Psoas muscle (tissue), 8 donors: ENCODE measurements at places on chromosomes 2 and 18. TPM values are rescaled to one million over a fixed set of nuclear protein-coding genes. Genes with fewer than 3 reads are reported as not detected.

ARL4C gene
- 1.6 TPM for total RNA-seq

AKAIN1 gene
- not detected for total RNA-seq

STPG4 gene
- total RNA-seq = not detected

GLI2 gene
- total RNA-seq = 0.81 TPM

CNTNAP5 gene
- not detected for total RNA-seq

CHST10 gene
- total RNA-seq = 6.3 TPM

SPEG gene
- 324 TPM for total RNA-seq

IL36A gene
- total RNA-seq = not detected

C18orf63 gene
- not detected for total RNA-seq

TNFAIP6 gene
- 0.32 TPM for total RNA-seq

AGXT gene
- total RNA-seq = not detected

INHBB gene
- total RNA-seq = 5.8 TPM

NGEF gene
- total RNA-seq = 0.22 TPM

KIAA2012 gene
- total RNA-seq = not detected

FBXO15 gene
- total RNA-seq = 0.30 TPM

POTEF gene
- not detected for total RNA-seq

MARS2 gene
- total RNA-seq = 8.2 TPM

DNA sequence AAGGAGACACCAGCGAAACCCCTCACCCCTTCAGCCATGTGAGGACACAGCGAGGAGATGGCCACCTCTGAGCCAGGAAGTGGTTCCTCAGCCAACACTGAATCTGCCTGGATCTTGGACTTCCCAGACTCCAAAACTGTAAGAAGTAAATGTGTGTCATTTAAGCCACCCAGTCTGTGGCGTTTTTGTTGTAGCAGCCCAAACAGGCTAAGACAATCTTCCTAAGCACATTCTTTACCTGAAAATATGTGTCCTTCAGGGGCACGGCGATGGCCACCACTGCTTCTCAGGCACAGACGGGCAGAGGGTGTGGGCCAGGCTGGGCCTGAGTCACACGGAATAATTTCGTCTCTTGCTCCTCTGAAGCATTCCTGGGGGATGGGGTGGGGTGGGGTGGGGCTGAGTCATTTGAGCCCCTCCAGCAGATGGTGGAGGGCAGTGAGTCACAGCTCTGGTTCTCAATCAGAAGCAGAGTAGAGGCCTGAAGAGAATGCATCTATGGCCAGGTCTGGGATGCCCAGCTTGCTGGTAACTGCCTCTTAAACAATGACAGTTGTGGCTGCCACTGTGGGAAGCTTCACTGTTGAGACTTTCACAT, 142.4 kb downstream of the CAPN13 start:
- no peak for DNase-seq

DNA sequence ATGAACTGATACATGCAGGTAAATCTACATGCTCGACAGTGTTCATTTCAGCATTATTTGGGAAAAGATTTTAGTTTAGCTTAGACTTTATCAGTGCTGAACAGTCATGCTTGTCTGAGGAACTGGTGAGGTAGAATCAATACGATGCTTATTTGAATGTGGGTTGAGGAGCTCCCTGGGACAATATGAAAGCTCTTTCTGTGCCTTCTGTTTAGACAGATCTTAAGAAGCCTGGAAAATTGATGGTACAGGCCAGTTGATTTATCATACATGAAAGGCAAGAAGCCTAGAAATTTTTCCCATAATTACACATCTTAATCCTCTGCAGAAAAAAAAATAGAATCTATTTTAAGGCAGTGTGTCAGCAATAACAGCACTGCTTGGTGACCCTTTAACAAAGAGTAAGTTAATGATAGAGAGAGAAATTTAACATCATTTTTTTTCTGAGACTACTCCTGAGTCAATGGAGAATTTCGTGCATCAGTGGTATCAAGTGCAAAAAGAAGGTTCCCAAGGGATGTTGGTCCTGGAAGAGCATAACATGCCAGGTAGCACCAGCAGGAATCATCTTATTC, 252.2 kb upstream of the CDH20 start:
- DNase-seq = no peak

- no peak for DNase-seq
Measured at GRCh38 chr2:113058998-113059960, at the start of gene IL36RN. IL36RN (plus strand) TSS chr2:113059198; CDS start chr2:113059439, 241 bp downstream.

DNA sequence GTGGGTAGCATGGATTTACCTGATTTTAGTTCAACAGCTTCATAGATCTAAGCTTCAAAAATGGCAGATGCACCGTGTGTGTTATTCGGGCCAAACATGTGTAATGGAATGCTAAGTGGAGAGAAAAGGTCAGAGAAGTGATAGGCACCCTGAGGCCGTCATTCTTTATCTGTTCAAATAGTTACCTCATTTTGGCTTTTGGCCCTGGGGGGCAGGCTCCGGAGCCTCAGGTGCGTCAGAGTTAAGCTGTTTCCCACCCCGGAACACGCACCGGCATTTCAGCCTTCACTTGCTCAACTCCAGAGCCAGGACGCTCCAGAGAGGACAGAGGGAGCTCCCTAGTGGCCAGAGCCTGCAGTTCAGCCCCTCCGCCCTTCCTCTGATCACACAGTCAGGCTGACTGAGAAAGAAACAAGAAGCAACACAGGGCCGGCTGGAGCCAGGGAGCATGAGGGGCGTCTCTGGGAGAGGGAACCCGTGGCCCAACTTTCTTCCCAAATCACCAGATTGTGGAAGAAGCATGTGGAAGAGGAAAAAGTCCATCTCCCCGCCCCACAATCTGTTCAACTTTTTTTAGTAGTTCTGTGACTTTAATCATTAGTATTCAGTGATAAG, 135.2 kb upstream of the EPC2 start:
- peak; percentile 77 for DNase-seq

GRCh38 chr2:175372704-175373701, 191.5 kb upstream of the ATP5MC3 start:
- no peak for DNase-seq

- DNase-seq = no peak
Measured at GRCh38 chr2:161870401-161870930, 203.5 kb downstream of the DPP4 start.

- DNase-seq = no peak
Measured at GRCh38 chr18:40553029-40553428, 1402.0 kb upstream of the PIK3C3 start.

- no peak for DNase-seq
Measured at GRCh38 chr2:44836174-44836573, 105.3 kb upstream of the SIX3 start.

GRCh38 chr2:9982248-9982647, 30.8 kb downstream of the GRHL1 start:
- no peak for DNase-seq

GRCh38 chr2:50469784-50470183, 562.1 kb downstream of the NRXN1 start:
- DNase-seq = no peak

GRCh38 chr2:9280224-9280623, 73.6 kb downstream of the ASAP2 start:
- no peak for DNase-seq

DNA sequence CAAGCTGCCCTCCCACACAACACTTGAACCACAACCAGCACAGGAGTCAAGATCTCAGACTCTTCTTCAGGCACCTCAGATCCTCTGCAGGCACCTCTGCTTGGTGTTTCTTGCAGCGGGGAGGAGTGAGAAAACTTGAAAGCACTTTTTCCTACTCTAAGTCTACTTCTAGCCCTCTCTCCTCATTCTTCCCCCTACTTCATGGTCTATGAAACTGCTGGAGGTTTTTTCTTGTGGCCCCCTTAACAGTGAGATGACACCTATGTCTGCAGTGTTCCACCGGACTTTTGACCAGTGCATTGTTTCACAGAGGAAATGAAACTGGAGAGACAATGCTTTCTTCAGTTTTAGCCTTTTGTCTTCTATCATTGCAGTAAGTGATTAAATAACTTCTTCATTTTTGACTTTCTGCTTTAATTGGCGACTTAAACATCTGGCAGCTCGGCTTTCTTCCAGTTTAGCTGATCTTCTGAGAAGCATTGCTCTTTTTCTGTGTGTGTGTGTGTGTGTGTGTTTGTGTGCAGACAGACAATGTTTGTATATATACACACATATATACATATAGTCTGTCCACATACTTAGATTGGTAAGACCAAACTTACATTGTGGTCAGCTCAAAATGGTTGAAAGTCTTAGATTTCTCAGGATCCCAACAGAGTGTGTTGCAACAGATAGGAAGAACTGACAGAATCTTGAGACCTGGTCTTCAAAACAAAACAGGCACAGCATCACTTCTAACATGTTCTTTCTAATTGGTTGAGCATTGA, 1474.0 kb upstream of the TMEFF2 start:
- no peak for DNase-seq

DNA sequence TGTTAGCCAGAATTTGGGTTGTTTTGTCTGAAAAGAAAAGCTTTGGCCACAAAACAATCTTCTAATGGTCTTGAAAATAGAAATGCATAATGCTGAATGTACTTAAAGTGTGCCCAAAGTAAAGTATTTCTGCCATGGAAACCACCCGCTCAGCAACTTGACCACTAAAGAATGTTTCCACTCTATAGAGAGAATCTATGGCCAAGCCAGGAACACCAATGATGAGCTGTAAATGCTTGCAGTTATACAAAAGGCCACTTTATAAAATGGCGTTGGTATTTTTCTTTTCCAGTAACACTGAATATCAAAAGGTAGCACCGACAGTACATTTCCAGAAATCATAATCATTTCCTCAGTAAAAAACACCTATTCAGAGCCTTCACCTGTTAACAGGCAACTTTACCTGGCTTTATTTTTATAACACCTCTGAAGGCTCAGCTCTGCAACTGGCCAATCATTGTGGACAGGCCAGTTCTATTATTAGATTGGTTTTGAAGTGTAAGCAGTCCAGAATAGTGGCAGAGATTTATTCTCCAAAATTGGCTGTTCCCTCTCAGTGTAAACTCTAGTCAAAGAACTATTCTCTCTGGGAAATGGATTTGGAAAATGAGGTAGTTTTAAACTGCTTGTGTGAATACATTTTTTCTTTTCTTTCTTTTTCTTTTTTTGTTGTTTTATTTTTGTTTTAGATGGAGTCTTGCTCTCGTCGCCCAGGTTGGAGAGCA, 36.1 kb downstream of the SLC40A1 start:
- no peak for DNase-seq

DNA sequence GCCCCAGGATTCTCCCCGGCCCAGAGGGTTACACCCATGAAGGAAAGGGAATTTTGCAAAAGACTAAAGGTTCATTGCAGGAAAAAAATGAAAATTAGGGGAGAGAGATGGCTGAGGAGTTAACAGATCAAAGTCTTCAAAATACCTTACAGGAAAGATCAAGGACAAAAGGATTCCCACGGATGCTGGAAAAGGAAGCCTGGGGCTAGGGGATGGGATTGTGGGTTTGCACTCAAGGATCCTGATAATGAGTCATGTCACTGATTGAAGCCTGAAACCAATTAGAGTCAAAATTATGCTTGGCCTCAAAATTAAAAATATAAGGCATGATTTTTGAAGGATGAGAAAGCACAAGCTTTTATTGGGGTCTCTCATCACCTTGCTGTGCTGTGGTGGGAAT, 32.6 kb upstream of the COPS8 start:
- DNase-seq = no peak

GRCh38 chr2:132671151-132671835, 1.3 kb upstream of the LYPD1 start:
- DNase-seq = no peak

DNA sequence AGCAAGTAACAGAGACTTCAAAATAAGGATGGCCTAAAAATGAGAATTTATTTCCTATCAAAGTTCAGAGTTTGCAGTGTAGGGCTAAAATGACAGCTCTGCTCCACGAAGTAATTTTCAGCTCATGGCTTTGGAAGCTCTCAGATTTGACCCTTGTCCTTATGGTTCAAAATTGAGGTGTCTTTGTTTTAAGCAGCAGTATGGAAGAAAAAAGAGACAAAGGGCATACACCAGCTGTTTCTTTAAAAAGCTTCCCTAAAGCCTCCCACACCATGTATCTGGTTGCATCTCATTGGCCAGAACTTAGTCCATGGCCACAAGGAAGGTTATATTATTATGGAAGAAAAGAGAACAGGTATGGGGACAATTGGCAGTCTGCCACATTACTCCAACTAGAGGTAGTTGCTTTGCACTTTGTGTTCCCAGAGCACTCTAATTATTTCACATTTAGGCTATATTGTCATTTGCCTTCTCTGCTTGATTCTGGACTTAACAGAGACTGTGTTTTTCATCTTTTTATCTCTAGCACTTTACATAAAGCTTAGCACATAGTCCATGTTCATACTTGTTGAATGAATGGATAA, 180.4 kb downstream of the MCFD2 start:
- no peak for DNase-seq

DNA sequence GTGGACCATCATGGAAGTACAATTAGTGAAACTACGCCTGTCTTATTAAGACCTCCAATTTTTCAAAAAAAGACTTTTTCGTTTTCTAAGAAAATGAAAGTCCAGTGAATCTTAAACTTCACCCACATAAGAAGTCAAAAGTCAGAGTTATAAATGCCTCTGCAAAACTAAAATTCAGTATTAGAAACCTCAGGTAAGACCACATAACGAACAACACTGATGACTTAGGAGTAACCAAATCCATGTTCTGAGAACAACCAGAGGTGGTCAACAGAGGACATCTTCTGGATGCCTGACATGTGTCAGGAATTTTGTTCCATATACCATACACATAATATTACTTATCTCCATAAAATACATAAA, 62.4 kb downstream of the RPL31 start:
- DNase-seq = no peak

DNA sequence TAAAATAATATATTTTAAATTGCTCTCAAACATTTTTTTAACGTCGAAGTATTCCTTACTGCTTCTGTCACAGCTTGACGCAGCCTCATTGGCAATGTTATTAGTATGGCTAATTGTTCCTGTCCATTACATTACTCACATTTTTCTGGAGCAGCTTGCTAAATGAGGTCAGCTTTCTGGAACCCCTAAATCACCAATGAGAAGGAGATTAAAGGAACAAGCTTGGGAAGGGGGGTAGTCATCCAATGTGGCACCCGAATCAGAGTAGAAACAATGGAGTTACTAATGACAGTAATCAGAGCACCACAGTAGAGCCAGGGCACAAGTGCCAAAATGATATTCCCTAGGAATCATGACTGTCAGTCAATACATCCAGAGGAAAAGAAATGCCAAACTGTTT, 5.1 kb downstream of the NEUROD1 start:
- no peak for DNase-seq

GRCh38 chr18:73621091-73621490, 526.5 kb downstream of the FBXO15 start:
- DNase-seq = no peak

GRCh38 chr2:68152681-68153347, 4.9 kb upstream of the PNO1 start:
- DNase-seq = no peak

GRCh38 chr2:134301928-134302260, 48.0 kb downstream of the MGAT5 start:
- DNase-seq = no peak

DNA sequence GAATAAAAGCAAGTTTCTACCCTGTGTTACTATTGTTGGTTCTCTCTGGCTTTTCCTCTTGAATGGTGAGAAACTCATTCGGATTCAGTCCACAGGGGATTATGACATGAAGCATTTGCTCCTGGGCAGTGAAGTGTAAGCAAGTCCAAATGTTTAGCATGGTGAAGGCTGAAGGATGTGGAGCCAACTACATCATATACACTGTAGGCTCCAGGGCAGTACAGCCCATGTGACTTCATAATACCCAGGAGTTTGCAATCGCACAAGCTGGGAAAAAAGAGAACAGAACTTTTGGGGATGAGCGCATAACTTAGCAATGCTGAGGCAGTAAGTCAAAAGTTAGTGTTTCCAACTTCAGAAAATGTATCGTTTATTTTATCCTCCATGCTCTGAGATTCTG, 695.7 kb upstream of the POU3F3 start:
- no peak for DNase-seq
